ENCODE measurements at places on chromosomes 4 and X.

DNA sequence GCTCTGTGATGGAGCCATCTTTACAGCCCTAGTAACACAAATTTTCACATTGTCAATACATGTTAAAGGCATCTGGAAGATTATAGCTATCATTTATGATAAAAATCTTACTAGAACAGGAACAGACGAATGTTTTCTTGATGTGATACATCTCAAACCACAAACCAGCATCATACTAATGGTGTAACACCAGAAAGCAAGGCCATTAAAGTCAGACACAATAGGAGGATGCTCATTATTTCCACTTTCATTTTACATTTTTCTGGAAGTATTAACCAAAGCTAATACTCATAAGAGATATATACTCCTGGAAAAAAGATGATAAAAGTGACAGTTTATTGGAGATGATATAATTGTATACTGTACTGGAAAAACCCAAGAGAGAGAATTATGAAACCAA, 5.3 kb downstream of the AKAP14 start:
- no peak for DNase-seq

DNA sequence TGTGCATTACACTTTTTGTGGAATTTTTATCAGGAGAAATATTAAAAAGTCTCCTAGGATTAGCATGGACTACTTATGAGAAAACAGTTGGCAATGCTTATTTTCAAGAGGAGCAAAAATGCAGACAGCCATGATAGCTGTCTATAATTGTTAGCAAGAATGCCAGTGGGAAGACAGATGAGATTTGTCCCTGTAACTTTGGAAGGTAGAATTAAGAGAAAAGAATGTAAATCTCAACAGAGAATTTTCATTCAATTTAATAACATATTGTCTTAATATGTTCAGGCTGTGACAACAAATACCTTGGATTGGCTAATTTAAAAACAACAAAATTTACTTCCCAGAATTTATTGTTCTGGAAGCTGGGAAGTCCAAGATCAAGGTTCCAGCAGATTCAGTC, 349.2 kb downstream of the IQCM start:
- no peak for DNase-seq

GRCh38 chr4:128068918-128069317, 7.8 kb downstream of the LARP1B start:
- no peak for DNase-seq

- no peak for DNase-seq
These were observed 12.8 kb downstream of the SCARB2 start for GRCh38 chr4:76200771-76201231.

GRCh38 chr4:70425306-70425705, 27.6 kb downstream of the OPRPN start:
- DNase-seq, result no peak

DNA sequence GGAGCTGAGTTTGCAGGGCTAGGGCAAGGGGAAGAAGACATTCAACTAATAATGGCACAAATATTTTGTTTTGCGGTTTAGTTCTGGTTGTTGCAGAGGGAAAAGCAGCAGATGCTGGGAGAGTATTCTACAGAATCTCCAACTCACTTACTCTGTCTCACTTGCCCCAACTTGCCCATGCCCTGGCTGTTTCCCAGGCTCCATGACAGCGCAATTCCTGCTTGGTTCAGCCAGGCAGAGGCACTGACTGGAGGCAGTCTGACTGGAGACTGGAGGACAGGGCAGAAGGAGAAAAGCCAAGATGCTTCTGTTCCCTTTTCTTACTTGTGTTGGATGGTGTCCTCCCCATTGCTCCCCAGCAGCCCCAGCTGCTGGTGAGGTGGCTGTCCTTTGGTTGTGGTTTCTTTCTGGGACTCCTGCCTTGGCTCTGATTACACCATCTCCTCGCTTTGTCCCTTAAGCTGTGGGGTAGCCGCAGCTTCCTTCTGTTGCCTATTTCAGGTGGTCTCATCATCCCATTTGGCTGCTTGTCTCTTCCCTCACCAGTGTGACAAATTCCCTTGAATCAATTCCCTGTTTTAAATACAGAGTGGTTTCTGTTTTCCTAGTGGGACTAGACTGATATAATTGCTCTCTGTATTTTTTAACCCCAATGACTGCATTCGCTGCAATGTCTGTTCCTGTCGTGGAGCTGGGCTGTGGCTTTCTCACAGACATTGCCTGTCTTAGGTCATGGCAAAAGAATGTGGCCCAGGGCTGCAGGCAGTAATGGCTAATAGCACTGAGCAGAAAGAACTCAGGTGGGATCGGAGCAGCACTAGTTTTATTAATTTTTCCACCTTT, 24.2 kb upstream of the RASL11B start:
- DNase-seq, result no peak

DNA sequence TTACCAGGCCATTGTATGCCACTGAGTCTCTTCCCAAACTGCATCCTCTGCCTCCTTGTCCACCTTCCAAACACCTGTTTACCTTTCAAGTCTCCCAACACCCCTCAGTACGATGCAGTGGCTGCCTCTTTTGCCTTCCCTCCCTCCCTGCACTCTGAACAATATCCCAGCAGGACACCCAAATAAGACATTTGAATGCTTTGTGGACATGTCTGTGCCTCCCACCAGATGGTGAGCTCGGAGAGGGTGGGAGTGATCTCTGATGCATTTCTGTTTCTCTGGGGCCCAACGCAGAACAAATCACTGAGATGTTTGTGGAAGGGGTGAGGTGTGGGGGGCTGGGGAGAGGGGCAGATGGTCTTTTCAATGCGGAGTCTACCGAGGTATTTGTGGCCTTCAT, 33.4 kb downstream of the PJA1 start:
- DNase-seq, result no peak

GRCh38 chrX:10649265-10649664, 28.9 kb upstream of the MID1 start:
- DNase-seq, result no peak

DNA sequence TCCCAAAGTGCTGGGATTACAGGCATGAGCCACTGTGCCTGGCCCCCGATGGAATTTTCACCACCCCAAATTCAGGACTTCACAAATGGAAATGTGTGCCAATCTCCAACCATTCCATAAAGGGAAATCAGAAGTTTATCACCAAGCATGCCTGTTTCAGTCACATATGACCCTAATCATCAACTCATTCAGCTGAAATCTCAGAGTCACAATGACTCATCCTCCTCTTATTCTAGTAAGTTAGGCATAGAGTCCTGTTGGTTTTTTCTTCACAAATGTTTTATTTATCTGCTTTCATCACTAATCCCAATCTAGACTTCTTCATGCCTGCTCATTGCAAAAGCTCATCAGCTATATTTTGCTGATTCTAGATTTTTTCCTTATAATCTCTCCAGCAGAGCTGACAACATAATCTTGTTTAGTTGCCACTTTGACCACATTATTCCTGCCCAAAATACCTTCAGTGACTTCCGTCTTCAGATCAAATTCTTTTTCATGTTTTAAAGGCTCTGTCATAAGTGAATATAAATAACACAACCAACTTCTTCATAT, 83.3 kb downstream of the SLC7A11 start:
- no peak for DNase-seq

DNA sequence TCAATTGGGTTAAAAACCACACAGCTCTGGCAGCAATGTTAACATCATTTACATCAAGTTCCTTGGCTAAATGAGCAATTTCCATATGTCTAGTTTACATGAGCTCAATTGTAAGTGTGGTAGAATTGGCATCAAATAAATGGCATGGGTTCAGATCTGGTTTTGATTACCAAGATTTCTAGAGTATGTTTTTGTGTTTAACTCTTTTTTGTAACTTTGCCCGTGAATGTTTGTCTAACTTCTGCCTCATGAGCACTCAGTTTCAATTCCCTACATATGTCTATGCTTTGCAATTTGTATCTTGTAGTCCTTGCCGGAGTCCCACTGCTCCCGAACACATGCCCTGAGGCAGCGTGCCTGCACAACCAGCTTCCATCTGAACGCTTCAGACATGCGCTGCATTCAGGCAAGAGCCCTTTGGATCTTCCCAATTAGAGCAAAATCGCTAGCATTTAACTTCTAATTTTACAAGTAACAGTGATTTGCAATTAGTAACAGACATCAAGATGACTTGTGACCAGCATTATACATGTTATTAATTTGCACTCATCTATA, 644.4 kb downstream of the TRIML1 start:
- DNase-seq, result no peak

DNA sequence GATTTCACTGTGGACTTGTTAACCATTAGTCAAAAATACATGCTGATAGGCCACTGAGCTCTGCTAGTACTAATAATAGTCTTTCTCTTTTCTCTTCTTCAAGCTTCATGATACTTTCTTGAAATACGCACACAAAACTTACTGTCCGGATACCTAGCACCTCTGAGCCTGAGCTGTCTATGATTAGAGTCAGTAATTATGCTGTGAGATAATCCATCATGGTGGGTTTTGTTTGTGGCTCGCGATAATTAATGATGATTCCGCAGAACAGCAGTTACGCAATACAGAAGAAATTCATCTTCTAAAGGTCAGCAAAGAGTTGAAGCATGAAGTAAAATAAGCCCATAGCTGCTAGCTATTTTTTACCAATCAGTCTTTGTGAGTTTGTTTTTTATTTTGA, 511.5 kb upstream of the GALNT7 start:
- DNase-seq, result no peak

DNA sequence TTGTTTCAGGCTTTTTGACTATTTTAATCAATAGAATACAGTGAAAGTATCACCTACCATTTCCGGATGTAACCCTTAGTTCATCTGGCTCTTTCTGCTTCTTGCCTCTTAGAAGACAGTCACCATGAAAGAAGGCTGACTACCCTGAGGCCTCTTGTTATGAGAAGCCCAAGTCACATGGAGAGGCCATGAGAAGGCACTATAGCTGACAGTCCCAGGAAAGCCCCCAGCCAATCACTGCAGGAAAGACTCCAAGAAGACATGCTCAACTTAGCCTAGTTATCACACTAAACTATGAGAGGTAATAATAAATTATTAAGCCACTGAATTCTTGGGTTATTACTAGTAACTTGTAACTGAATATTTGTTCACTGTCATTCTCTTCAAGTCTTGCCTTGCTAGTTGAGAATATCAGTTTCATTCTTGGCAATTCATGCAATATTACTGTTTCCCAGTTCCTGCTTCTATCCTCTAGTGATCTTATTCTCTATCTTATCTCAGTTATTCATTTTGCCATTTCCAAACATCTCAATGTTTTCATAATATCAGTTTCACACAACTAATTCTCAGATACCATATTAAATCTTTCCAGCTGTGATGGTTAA, 57.1 kb upstream of the GUCY1A1 start:
- no peak for DNase-seq

DNA sequence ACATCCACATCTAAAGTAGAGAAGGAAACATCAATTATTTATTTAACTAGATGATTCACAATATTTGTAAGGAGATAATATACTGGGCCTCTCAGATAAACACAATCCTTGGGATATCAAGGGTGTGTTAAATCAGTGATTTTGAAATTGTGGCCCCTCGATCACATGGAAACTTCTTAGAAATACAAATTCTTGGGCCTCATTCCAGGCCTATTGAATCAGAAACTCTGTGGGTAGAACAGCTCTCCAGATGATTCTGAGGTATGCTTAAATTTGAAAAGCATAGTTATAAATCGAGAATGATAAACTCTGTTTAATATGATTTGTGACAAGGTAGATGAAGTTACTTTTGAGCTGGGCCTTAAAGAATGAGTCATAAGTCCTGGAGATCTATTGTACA, 64.3 kb upstream of the GPR174 start:
- no peak for DNase-seq

DNA sequence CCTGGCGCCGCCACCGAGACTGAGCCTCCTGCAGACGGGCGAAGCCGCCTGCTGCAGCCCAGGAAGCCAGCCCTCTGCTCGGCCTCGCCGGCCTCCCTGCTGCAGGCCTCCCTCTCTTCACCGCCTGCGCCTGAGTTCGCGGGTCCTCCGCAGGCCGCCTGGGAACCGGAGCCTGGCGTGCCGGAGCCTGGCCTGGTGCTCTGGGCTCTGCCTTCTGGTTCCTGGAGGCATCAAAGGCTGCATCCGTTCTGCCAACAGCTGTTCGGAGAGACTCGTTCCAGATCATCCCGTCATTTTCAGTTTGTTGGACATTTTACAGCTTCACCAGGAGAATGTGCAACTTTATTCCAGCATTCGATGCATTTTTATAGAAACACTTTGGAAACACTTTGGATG, 178.0 kb downstream of the DCLK2 start:
- no peak for DNase-seq

- DNase-seq, result peak; percentile 3
These were observed 89.6 kb upstream of the PRPS2 start for GRCh38 chrX:12701628-12702027.

GRCh38 chr4:6225469-6225868, 25.1 kb upstream of the JAKMIP1 start:
- DNase-seq, result no peak

DNA sequence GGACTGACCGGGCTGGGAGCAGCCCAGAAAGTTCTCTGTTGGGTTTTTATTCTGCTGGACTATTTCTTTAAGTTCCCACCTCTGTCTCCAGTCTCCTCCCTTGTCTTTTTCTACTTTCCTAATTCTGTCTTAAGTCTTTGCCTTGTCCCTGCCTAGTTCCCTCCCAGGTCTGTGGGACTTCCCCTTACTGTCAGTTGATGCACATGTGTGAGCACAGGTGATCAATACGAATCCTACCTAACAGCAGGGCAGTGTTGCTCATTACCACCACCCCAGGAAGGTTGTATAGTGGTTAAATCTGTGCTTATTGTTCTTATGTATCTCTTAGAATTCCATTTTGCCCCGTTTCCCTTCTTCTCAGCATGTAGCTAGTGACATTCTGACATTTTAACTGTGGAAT, 62.1 kb downstream of the GALNTL6 start:
- no peak for DNase-seq

DNA sequence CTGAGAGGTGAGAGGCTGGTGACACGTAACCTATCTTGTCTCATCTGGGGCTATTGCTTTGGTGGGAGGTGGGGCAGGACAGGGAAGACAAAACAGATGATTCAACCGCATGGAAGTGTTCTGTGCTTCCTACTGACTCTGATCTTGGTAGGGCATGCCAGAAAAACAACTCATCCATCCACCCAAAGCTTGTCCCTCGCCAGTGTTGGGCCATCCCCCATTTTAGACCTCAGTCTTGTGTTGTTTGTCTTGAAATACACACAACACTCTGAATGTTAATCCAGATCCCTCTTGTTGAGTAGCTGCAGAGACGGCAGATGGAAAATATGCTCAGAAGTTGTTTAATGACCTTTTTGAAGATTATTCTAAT, 377 bp downstream of the CHRNA9 start:
- DNase-seq, result no peak

- no peak for DNase-seq
These were observed 55.5 kb upstream of the LNX1 start for GRCh38 chr4:53646795-53647194.

GRCh38 chrX:73851014-73852009, 288.3 kb downstream of the CHIC1 start:
- peak; percentile 79 for DNase-seq

GRCh38 chr4:27720010-27720766, 859.5 kb downstream of the STIM2 start:
- no peak for DNase-seq

DNA sequence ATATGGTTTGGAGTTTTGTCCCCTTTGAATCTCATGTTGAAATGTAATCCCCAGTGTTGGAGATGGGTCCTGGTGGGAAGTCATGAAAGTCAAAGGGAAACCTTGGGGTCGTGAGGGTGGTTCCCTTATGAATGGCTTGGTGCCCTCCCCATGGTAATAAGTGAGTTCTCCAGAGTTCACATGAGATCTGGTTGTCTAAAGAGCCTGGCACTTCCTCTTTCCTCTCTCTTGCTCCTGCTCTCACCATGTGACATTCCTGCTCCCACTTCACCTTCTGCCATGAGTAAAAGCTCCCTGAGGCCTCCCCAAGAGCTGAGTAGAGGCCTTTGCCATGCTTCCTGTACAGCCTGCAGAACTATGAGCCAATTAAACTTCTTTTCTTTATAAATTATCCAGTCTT, 5.5 kb upstream of the IL15 start:
- DNase-seq, result no peak
